Stimulated activated CD4-positive, alpha-beta T cell treated with anti-CD3 and anti-CD28 coated beads, Interleukin-12 subunit alpha, Interleukin-12 subunit beta, amount 100 ng/mL, for 24 hours (primary cell): ENCODE measurements at places on chromosomes 6 and 20.

GRCh38 chr6:136440203-136440602 is 110.0 kb downstream of the MAP7 start:
- no peak for DNase-seq

DNA sequence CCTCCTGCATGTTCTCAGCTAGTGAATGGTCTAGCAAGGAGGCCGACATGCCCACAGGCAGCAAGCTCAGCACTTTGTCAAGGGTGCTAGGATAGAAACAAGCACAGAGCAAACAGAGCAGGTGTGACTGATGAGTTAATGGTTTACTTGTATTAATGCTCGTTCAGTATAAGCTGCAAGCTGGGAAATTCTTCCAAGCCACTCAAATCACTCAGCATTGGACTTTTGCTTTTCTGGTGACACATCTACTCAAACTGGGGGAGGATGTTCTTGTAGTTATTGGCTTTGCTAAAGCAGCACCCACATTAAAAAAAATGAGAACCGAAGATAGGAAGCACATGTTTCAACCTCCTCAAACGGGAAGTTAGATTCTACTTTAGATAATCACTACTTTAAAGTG is 43.1 kb upstream of the NEDD9 start:
- no peak for DNase-seq

DNA sequence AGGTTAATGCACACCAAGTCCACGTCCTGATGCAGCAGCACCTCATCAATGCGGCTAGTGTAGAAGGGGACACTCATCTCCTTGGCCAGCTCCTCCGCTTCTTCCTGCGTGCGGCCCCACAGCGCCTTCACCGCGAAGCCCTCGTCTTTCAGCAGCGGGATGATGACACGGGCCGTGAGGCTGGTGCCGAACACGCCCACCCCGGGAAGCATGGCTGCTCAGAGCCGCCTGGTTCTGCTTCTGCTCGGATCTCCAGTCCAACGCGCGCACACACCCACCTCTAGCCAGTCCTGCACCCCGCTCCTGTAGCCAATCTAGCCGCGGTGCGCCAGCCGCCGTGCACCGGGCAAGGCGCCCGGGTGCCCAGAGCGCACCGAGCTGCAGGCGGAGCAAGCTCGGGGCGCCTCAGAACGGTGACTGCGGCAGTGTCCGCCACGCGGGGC is 700 bp downstream of the GFOD1 start:
- peak; percentile 41 for DNase-seq

GRCh38 chr6:95805699-95806098 is 210.1 kb upstream of the FUT9 start:
- no peak for DNase-seq

- no peak for DNase-seq
These were observed 272.5 kb upstream of the CDYL start for GRCh38 chr6:4503700-4504099.

DNA sequence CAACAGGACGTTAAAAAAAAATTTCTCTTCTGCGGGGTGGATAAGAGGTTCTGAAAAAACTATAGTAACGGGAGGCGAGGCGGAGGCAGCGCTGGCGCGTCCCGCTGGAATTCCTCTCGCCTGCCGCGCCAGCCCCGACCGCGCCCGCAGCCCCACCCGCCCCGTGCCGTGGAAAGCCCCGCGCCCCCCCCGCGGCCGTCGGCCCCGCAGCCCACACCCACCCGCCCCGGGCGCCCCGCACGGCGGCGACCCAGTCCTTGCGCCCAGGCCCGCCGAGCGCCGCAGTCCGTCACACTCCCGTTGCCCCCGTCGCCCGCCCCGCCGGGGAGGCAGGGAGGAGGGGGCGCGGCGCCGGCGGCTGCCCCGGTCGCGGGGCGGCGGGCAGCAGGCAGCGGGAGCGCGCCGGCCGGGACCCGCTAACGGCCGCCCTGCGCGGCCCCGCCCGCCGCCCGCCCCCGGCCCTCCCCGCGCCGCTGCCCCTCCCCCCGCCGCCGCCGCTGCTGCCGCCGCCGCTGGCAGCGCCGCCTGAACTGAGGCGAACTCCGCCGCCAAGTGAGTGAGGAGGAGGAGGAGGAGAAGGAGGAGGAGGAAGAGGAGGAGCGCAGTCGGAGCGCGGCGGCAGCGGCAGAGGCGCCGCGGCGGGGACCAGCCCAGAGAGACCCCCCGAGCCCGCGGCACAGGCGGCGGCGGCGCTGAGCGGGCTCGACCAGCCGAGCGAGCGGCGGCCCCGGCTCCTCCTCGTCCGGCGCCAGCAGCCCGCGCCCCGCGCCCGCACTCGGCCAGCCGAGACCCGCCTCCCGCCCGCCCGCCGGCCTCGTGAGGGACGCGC is at the start of gene QKI:
TSS of gene QKI (plus strand) at position 602 of the 829 bp plus-strand sequence. CDS start 476 bp downstream, outside the sequence.
- DNase-seq = peak; percentile 70

DNA sequence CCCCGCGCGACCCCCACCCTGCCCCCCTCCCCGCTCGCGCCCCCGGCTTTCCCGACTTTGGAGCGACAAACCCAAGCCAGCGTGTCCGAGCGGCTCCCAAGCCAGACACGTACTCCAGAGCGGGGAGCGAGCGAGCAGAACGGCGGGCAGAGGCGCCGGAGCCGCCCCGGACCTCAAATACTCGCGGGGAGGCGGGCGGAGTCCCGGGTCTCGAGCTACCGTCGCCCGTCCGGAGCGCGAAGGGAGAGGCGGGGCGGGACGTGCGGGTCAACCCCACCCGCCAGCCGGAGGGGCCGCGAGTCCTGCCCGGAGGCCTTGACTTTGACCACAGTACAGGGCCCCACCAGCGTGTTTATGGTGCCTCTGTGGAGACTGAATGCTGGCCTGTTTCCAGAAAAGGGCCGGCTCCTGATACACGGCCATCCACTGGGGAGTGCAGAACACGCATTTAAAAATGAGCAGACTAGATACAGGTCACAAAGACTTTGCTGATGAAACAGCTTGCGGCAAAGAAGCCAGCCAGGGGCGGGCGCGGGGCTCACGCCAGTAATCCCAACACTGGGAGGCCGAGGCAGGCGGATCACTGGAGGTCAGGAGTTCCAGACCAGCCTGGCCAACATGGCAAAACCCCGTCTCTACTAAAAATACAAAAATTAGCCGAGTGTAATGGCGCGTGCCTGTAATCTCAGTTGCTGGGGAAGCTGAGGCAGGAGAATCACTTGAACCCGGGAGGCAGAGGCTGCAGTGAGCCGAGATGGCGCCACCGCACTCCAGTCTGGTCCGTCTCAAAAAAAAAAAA is at the start of gene SERPINB6:
TSS of gene SERPINB6 (minus strand) at position 148 of the 799 bp plus-strand sequence. CDS start 12,235 bp downstream, outside the sequence.
- peak; percentile 21 for DNase-seq

DNA sequence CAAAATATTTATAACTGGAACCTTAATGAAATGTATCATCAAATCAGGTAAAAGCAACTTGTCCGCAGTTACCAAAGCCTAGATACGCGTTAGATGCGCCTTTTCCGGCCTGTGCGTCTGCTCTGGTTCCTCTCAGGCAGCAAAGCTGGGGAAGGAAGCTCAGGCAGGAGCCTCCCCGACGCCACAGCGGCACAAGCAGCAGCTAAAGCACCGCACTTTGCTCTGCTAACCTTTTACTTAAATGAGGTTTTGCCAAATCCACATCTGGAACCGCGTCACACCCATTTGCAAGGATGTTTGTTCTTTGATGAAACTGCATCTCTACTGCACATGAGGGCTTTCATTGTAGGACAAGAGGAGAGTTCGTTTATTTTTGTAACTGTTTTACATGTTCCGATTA is 36.8 kb downstream of the THBS2 start:
- no peak for DNase-seq

DNA sequence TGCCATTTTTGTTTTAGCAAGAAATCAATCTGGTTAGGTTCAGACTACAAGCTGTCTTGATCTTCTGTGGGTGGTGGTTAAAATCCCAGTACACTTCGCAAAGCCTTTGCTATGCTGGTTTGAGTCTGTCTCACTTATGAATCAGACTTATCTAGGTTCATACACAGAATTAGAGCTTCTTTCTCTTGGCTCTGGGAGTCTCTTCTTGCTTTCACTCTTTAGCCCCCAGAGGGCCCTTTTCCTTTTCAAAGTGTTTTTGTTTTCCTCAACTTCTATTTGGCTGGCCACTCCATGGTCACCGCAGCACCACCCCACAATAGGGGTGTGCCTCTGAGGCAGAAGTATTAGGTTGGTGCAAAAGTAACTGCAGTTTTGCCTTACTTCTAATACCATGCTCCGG is 21.3 kb downstream of the ECI2 start:
- no peak for DNase-seq

GRCh38 chr6:81748994-81749393 is 3.5 kb downstream of the TENT5A start:
- no peak for DNase-seq

DNA sequence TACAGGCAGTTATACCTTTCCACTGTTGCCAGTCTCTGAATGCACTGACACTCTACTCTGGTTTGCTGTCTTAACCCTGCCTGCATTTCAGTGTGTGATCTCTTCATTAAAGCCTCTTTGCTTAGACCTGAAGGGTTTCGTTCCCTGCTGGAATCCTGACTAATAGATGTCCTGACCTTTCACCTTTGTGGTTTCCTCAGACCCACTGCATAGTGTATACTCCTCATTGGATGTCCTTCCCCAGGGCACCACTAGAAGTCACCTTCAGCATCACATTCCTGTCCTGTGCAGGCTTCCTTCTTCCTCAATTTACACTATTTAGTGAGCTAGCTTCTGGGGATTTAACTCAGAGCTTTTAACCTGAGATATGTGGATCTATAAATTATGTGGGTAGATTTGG is 120.6 kb downstream of the RCAN2 start:
- DNase-seq = no peak

- DNase-seq = no peak
These were observed 15.7 kb upstream of the PARD6B start for GRCh38 chr20:50715694-50716093.

DNA sequence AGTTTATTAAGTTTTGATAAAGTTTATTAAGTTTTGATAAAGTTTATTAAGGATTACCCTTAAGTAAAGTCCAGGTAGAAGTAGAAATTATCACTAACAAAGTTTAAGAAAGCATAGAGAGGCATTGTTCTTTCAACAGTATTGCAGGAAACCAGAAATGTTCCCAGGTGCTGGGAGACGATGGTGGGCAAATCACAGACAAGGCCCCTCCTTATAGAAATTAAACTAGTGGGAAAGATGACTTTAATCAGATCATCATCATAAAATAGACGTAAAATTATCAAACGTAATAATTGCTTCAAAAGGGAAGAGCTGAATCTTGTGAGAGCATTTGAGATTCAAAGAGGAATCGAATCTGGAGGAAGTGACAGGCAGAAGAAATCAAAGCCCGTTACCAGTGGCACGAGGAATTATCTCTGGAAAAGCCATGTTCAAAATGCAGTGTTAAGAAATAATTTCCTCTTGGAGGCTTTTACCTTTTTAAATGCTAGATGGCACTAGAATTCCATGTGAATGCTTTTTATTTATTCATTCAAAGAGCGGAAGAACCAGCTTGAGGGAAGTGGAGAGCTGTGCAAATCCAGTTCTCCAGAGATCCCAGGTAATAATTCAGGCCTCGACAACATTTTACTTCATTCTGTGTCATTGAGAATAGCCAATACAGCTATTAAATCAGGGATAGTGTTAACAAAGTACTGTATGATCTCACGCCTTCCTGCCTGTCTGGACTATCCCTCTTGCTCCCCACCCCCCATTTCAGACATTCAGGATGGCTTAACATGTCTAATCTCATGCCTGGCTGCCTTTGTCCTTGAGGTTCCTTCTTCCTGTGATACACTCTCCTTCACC is 1.0 kb upstream of the APMAP start:
- no peak for DNase-seq

DNA sequence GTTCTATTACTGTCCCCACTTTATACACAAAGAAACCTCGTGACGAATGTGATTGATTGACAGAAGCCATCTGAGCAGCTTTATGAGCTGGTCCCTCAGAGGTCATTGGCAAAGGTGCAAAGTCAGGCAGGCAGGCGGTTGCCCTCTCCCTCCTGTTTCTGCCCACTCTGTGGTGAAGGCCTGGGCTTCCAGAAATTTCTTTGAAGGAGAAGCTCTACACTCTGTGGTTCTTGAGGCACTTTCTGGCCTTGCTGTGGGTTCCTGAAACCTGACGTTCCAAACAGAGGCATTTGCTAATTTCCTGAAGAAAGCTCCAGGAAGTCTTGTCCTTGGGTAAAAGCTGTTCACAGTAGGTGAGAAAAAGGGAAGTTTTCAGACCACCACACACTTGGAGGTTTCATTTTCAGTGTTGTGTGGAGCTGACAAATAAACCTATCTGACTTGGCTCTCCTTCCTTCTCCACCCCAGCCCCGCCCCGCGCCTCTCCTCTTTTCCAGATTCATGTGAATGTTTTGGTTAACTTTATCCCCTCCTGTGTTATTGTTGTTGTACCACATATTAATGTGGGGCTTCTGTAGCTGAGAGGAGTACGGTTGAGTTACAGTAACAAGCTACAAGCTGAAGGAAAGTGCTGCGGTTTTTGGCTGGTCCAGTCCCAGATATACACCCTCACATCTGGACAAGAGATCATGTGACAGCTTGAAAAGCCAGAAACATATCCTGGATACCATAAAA is 274.1 kb downstream of the CLIC5 start:
- DNase-seq = no peak

GRCh38 chr6:137291441-137291840 is 72.3 kb upstream of the IFNGR1 start:
- DNase-seq = no peak

GRCh38 chr6:5412017-5412416 is 150.7 kb downstream of the FARS2 start:
- no peak for DNase-seq

GRCh38 chr20:58064411-58065010 is 163.9 kb downstream of the ANKRD60 start:
- no peak for DNase-seq

DNA sequence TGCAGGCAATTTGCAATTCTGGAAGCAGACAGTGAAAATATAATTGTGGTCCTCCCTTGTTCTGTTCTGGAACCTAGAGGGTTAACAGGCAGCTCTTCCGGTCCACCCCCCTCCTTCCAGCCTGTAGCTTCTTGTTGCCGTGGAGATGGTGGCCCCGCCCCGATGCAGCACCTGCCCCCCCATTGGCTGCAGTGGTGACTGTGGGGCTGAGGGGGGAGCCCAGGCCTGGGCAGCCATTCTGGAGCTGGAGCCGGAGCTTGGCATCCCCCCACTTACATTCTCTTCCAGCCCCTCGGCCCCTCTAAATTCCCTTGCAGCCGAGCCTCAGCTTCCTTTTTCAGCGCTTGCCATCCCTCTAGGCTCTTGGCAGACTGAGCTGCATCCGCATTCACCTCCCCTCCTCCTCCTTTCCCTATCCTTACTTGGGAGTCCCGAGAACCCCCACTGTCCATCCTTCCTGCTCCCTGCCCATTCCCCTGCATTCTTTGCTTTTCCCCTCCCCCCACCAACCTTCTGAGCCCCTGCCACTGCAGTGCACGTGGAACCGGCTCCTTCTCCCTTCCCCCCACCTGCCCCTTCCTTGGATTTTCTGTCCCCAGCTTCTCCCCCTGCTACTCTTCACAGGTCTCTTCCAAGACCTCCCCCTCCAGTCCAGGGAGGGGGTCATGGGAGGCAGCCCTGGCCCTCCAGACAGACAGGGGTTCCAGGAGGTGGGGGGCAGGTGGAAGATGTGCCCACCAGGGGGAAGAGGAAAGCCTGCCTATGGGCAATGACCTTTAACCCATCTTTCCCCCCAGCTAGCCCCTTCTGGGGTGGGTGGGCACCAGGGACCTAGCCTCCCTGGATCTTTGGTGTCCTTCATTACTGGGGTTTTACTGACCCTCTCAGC is 11.4 kb downstream of the SYNGAP1 start:
- DNase-seq = peak; percentile 72
